ENCODE measurements at places on chromosomes 4 and X.

DNA sequence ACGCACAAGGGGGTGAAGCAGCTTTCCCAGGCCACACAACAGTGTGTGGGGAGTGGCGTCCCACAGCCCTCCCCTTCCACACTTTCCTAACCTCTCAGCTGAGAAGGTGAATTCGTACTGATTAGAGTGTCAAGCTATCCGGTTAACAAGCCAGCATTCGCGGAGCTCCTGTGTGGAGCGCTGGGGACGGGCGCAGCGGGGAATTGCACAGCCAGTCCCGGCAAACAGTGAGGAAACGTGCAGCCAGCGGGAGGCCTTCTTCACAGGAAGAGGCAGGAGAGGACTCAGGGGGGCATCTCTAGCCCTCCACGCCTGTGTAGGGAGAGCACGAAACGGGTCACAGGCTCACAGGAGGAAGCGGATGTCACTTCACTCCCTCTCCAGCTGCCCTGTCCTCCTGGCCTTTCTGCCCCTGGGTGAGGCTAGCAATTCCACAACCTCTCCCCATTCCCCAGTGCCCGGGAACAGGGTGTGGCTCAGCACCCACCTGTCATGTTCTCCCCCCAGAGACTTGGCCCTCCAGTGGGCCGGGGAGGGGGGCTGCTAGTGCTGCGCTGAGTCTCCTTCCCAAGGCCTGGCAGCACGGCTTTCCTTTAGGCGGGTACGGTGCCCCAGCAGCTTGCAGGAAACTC is 117.3 kb downstream of the CPZ start:
- no peak overlapping the region for H3K4me3 ChIP-seq
- H3K27me3 ChIP-seq, result peaks cover 12% of the 10 kb centered on the region
- DNase-seq, result no peak
- H3K27ac ChIP-seq, result no peak overlapping the region
- no peaks in the 10 kb centered on the region for H3K4me1 ChIP-seq
- no peaks in the 10 kb centered on the region for H3K36me3 ChIP-seq

DNA sequence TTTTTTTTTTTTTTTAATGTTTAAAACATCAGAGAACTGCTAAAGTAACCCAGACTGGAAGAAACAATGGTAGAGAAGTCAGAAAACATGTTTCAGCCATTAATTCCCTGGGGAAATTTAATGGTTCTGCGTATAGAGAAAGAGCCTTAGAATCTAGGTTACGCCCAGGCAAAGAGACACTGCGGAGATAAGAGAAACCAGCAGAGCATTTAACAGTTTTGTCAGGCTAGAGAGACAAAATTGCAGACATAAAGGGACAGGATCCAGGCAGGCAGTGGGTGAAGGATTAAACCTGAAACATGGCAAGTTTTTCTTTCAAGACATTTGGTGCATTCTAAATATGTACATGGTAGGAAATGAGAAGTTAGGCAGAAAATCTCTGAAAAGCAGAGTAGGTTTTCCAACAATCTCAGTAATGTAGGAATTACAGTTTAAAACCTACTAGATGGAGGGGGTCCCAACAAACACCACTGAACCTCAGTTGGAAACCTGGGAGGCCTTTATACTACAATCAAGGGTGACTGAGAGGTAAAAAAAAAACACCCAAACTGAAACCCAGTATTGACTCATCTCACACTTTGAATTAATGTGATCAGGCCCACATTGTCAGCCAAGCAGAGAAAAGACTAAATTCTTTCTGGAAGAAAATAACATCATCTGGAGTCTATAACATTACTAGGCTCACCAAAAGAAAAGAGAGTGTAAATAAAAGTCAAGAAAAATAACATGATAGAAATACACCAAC is 254.2 kb upstream of the NWD2 start:
- H3K4me3 ChIP-seq, result no peak overlapping the region
- H3K36me3 ChIP-seq, result no peaks in the 10 kb centered on the region
- DNase-seq, result no peak
- H3K27ac ChIP-seq, result no peak overlapping the region

- no peak for DNase-seq
- H3K4me1 ChIP-seq, result no peaks in the 10 kb centered on the region
- no peaks in the 10 kb centered on the region for H3K36me3 ChIP-seq
- H3K27me3 ChIP-seq, result no peaks in the 10 kb centered on the region
- H3K4me3 ChIP-seq, result no peak overlapping the region
These were observed 240.5 kb downstream of the CFAP47 start for GRCh38 chrX:36160081-36160480.

DNA sequence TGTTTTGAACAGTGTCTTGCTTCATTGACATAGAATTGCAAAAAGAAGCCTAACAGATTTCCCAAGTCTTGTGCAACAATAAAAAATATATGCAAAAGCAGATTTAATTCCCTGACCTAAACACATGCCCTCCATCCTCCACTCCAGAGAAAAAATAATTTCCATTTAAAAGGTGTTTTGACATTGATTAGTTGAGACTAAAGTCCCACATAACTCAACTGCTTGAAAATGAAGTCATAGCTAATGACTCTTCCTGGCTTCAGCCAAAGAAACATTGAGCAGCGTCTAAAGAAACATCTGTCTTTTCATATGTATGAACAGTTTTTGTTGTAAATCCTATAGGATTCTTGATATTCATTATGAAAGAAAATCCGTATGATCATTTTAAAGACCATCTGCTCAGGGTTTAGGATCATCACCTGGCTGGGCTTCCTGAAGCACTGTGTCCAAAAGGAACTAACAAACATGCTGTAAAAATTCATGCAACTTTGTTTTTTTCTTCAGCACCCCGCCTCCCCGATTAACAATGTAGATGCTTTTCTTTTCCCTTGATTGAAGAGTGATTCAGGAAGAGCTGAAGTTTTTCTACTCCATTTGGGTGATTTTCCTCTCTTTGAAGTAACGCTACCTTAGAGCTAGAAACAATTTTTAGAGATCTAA is 273.4 kb downstream of the HS3ST1 start:
- no peaks in the 10 kb centered on the region for H3K4me1 ChIP-seq
- H3K36me3 ChIP-seq, result no peaks in the 10 kb centered on the region
- H3K4me3 ChIP-seq, result no peak overlapping the region
- H3K27me3 ChIP-seq, result no peaks in the 10 kb centered on the region
- H3K27ac ChIP-seq, result no peak overlapping the region

DNA sequence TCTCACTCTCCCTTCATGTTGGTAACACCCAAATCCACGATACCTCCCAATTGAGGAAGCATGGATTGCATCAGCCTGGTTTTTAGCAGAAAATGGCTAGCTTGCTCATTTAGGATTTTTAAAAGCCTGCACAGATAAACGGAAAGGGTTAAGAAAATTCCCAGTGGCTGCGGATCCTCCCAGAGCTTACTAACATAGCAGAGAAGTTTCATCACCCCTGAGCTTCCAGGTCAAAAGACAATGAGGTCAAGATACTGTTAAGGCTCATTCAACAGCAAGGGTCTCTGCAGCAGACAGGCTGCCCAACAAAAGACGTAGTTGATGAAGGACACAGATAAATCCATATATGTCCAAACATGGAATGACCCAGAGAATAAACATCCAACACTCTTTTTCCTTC is 220.2 kb downstream of the ASMT start:
- H3K4me1 ChIP-seq, result no peaks in the 10 kb centered on the region
- H3K27ac ChIP-seq, result no peak overlapping the region
- H3K36me3 ChIP-seq, result peaks cover under 1% of the 10 kb centered on the region

DNA sequence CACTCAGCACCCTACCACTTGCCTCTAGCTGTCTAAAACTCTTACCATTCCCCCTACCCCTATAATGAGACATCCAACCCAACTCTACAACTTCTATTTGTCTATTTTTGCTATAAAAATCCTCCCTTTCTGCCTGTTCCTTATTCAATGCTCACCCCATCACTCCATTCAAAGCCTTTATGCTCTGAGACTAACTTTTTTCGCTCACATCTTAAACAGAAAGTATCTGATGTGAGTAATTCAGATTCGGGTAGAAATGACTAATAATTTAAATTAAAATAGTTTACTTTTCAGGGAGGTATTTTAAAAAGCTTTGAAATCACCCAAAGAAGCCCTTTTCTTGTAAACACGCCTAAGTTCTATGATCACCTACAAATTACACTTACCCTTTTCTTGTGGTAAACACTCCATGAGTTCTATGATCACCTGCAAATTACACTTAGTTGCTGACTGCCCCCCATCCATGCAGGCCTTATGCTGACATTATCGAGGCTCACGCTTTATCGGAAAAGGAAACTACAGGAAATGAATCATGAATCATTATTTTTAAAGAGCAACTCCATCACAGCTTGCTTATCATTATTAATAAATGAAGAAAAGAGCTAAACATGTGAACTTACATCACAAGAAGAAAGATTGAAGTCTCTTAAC is 168.7 kb upstream of the PPP1R2C start:
- no peak for DNase-seq
- peaks cover 58% of the 10 kb centered on the region for H3K4me1 ChIP-seq
- H3K4me3 ChIP-seq, result peak overlapping the region; percentile 43
- H3K36me3 ChIP-seq, result peaks cover 3% of the 10 kb centered on the region
- H3K27me3 ChIP-seq, result no peaks in the 10 kb centered on the region
- peak overlapping the region; percentile 97 for H3K27ac ChIP-seq

GRCh38 chr4:6463311-6464289 is 8.8 kb downstream of the PPP2R2C start:
- H3K36me3 ChIP-seq, result no peaks in the 10 kb centered on the region
- no peaks in the 10 kb centered on the region for H3K4me1 ChIP-seq
- H3K27ac ChIP-seq, result no peak overlapping the region
- no peak for DNase-seq
- peaks cover 86% of the 10 kb centered on the region for H3K27me3 ChIP-seq

GRCh38 chr4:48432017-48432416 is 51.1 kb upstream of the SLC10A4 start:
- H3K36me3 ChIP-seq, result peaks cover 3% of the 10 kb centered on the region
- no peak overlapping the region for H3K27ac ChIP-seq

DNA sequence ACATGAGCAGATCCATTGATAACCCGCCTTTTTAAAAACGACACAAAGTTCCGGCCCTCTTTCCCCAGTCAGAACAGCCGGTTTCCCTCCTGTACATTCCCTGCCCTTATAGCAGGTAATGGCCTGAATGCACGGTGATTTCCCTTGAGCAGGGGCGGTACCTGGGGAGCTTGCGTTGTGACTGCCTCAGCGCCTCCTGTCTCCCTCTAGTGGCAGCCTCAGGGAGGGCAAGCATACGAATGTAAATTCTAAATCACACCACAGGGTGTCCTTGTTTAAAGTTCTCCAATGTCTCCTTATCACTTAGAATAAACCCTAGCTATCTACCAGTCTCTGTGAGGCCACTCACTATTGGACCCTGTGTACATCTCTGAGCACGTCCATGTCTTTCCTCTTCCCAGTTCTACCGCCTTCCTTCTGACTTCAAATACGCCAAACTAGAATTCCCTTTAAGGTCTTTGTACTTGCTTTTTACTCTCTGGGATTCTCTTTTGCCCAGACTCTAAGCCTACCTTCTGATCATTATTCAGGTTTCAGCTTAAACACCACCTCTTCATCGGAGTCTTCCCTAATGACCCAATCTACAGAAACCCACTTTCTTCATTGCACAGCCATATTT is 18.4 kb upstream of the LDB2 start:
- peak; percentile 72 for DNase-seq
- no peak overlapping the region for H3K4me3 ChIP-seq
- H3K27me3 ChIP-seq, result peaks cover 10% of the 10 kb centered on the region
- H3K4me1 ChIP-seq, result peaks cover 8% of the 10 kb centered on the region
- peaks cover 4% of the 10 kb centered on the region for H3K36me3 ChIP-seq

DNA sequence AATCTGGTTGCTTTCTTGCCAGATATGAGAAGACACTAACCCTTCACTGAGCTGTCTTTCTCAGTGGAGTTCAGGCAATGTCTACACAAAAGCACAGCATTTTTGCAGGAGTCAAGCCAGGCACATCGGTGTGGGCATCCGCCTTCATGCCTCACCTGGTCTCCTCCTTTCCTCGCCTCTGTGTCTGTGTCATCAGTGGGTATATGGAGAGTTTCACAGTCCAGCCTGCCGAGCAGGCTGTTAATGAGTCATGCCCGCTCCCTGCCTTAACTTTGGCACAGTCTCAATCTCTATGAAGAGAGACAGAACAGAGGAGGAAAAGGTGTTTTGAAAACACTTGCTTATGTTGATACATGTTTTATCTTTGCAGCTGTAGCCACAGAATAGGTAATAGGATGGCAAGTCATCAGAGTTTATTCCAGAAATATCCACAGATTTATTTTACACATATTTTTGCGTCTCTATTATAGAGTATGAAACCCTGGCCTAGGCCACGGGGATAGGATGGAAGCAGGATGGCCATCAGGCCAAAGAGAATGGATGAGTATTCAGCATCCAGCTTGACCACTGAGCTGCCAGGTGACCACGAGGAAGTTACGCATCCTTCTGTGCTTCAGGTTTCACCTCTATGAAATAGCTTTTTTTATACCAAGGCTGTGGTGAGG is 32.8 kb upstream of the MAML3 start:
- H3K4me3 ChIP-seq, result no peak overlapping the region
- no peaks in the 10 kb centered on the region for H3K36me3 ChIP-seq
- no peak overlapping the region for H3K27ac ChIP-seq
- no peaks in the 10 kb centered on the region for H3K4me1 ChIP-seq
- DNase-seq, result no peak

- no peak overlapping the region for H3K4me3 ChIP-seq
- no peaks in the 10 kb centered on the region for H3K4me1 ChIP-seq
- no peaks in the 10 kb centered on the region for H3K27me3 ChIP-seq
- no peak for DNase-seq
- H3K27ac ChIP-seq, result no peak overlapping the region
- H3K36me3 ChIP-seq, result no peaks in the 10 kb centered on the region
These were observed 184.4 kb downstream of the DKK2 start for GRCh38 chr4:106851726-106852125.

DNA sequence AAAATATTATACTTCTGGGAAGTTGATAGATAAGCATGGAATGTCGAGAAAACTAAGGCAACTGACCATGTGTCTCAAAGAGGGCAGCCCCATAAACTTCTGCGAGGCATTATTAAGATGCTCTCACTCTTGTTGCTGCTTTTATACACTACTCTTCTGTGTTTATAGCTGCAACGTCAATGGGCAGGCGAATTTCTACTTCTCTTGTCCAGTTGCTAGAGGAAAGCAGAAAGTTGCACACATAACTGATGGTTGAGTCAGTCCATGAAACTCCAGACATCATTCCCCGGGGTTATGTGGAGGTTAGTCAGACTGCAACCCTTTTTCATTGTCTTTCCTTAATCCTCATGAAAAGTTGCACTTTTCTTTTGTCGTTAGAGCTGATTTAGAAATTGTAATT is 39.8 kb downstream of the VCX3B start:
- H3K4me3 ChIP-seq, result no peak overlapping the region
- no peaks in the 10 kb centered on the region for H3K27me3 ChIP-seq
- H3K4me1 ChIP-seq, result no peaks in the 10 kb centered on the region
- H3K36me3 ChIP-seq, result no peaks in the 10 kb centered on the region
- no peak overlapping the region for H3K27ac ChIP-seq

DNA sequence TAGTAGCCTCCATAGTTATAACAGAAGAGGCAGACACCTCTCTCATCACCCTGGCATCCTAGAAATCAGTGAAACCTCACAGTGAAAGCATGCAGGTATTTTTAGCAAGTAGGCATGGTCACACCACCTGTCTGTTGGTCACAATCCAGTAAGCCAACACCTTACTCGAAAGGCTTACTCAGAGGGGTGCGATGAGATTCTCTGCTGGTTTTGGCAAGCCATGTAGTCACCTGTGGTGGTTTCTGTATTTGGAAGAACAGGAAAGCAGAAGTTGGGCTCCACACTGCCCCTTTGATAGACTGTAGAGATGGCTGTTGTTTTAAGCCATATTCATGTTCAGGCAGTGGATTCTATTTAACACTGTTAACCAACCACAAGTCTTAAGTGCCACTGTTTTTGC is 134.7 kb downstream of the DCLK2 start:
- no peak overlapping the region for H3K27ac ChIP-seq
- peaks cover 28% of the 10 kb centered on the region for H3K27me3 ChIP-seq
- no peaks in the 10 kb centered on the region for H3K36me3 ChIP-seq
- no peak for DNase-seq
- H3K4me3 ChIP-seq, result no peak overlapping the region

GRCh38 chrX:74438764-74439163 is 17.5 kb downstream of the SLC16A2 start:
- no peaks in the 10 kb centered on the region for H3K36me3 ChIP-seq
- H3K27ac ChIP-seq, result no peak overlapping the region
- H3K27me3 ChIP-seq, result peaks cover 2% of the 10 kb centered on the region
